ENCODE measurements at places on chromosomes 13 and 19. TPM values are rescaled to one million over a fixed set of nuclear protein-coding genes. Genes with fewer than 3 reads are reported as not detected.

GRCh38 chr19:20453425-20453935, 112.1 kb downstream of the ZNF737 start:
- no peaks in the 10 kb centered on the region for H3K4me1 ChIP-seq
- no peak overlapping the region for H3K27ac ChIP-seq
- H3K27me3 ChIP-seq: no peaks in the 10 kb centered on the region
- H3K4me3 ChIP-seq: no peak overlapping the region
- no peaks in the 10 kb centered on the region for H3K36me3 ChIP-seq

GRCh38 chr19:45791744-45792469, 738 bp downstream of the DMWD start:
- no peaks in the 10 kb centered on the region for H3K27me3 ChIP-seq
- H3K27ac ChIP-seq: peak overlapping the region; percentile 35
- H3K4me1 ChIP-seq: peaks cover 20% of the 10 kb centered on the region

DNA sequence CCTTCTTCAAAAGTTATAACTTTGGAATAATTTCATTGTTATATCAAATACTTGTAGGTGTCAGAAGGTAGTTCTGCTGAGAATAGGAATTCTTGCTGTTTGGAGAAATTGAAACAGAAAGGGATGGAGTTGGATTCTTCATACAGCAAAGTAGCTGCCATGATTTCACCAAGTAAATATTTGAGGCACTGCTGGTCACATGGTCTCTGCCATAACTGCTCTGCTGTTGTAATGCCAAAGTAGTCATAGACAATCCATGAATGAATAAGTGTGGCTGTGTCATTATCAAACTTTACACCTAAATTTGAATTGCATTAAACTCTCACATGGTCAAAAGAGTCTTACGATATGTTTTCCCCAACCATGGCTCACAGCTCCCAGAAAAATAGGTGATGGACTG, 308.6 kb downstream of the GPC6 start:
- H3K36me3 ChIP-seq: no peaks in the 10 kb centered on the region
- H3K4me3 ChIP-seq: no peak overlapping the region
- H3K4me1 ChIP-seq: peaks cover 9% of the 10 kb centered on the region
- peak; percentile 9 for DNase-seq
- H3K27me3 ChIP-seq: no peaks in the 10 kb centered on the region

DNA sequence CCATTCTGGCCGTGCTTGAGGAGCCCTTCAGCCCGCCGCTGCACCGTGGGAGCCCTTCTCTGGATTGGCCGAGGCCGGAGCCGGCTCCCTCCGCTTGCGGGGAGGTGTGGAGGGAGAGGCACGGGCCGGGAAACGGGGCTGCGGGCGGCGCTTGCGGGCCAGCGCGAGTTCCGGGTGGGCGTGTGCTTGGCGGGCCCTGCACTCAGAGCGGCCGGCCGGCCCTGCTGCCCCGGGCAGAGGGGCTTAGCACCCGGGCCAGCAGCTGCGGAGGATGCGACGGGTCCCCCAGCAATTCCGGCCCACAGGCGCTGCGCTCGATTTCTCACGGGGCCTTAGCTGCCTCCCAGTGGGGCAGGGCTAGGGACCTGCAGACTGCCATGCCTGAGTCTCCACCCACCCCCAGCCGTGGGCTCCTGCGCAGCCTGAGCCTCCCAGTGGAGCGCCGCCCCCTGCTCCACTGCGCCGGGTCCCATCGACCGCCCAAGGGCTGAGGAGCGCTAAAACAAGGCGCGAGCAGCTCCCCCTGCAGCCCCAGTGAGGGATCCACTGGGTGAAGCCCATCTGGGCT, 76.5 kb downstream of the PCDH20 start:
- H3K27ac ChIP-seq: no peak overlapping the region
- no peak for DNase-seq
- no peaks in the 10 kb centered on the region for H3K27me3 ChIP-seq
- H3K36me3 ChIP-seq: no peaks in the 10 kb centered on the region
- no peak overlapping the region for H3K4me3 ChIP-seq

ZFP14 gene
- total RNA-seq: 5.0 TPM

- no peak overlapping the region for H3K27ac ChIP-seq
- no peaks in the 10 kb centered on the region for H3K36me3 ChIP-seq
- peaks cover 41% of the 10 kb centered on the region for H3K4me1 ChIP-seq
- no peak for DNase-seq
Observed at GRCh38 chr19:12838886-12839756, 806 bp downstream of the MAST1 start.

SSBP4 gene
- total RNA-seq: 39.5 TPM

DNA sequence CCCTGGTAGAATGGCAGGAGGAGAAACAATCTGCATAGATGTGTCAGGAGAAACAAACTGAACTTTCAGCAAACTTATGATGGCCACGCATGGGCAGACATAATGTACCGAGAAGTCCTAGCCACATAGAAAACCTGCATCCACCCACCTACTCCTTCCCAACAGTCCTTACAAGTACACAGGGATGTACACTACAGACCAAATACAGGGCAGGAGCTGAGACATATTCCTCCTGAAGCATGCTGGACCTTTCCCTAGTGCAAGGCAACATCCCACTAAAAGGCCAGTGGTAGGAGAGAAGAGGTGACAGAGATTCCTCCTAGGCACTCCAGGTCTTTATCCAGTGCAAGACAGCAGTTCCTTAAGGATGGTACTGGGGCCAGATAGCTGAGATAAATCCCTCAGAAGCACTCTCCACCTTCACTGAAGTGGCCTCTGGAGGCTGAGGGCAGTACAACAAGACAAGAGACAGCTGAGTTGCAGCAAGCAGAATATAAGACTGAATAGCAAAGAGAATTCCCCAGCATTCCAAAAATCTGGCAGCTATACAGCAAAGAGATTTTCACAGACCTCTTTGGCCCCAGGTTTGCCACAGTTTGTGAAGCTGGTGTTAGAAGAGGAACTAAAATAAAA, 18.3 kb downstream of the VWA8 start:
- no peaks in the 10 kb centered on the region for H3K27me3 ChIP-seq
- DNase-seq: no peak
- H3K4me3 ChIP-seq: no peak overlapping the region
- H3K36me3 ChIP-seq: no peaks in the 10 kb centered on the region
- no peak overlapping the region for H3K27ac ChIP-seq
- H3K4me1 ChIP-seq: peaks cover 20% of the 10 kb centered on the region

DNA sequence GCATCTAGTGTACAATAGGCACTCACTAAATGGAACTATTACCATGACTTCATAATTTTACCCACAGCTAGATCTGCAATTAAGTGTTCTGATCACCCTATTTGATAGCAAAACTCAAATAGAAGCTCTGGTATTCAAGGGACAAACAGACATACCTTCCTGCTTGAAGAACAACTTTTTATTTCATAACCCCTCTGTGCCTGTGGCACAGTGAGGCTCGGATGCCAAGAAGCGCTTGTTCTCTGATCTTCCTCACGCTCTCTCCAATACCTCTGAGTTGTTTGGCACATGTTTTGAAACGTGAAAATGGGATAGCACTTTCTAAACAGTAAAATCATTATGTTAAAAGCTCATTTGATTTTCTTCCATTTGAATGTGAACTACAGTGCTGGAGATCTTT, 232.0 kb downstream of the KLF5 start:
- DNase-seq: no peak
- H3K4me3 ChIP-seq: no peak overlapping the region

GRCh38 chr13:77359171-77359570, 32.3 kb upstream of the MYCBP2 start:
- no peaks in the 10 kb centered on the region for H3K36me3 ChIP-seq
- no peak overlapping the region for H3K4me3 ChIP-seq
- H3K4me1 ChIP-seq: no peaks in the 10 kb centered on the region
- no peaks in the 10 kb centered on the region for H3K27me3 ChIP-seq

PROZ gene
- 2.1 TPM for total RNA-seq

GRCh38 chr13:99004978-99005377, 27.1 kb upstream of the DOCK9 start:
- H3K36me3 ChIP-seq: no peaks in the 10 kb centered on the region
- H3K27me3 ChIP-seq: no peaks in the 10 kb centered on the region
- H3K27ac ChIP-seq: no peak overlapping the region
- no peaks in the 10 kb centered on the region for H3K4me1 ChIP-seq
- DNase-seq: no peak

- peaks cover 5% of the 10 kb centered on the region for H3K36me3 ChIP-seq
- H3K4me1 ChIP-seq: peaks cover 78% of the 10 kb centered on the region
- H3K4me3 ChIP-seq: peak overlapping the region; percentile 39
- DNase-seq: peak; percentile 39
Observed at GRCh38 chr13:98571955-98572662, 4.8 kb downstream of the STK24 start.

- no peak for DNase-seq
- no peak overlapping the region for H3K4me3 ChIP-seq
- H3K27ac ChIP-seq: no peak overlapping the region
Observed at GRCh38 chr13:81986308-81986707, 1645.4 kb upstream of the SPRY2 start.

PEAK3 gene
- total RNA-seq: not detected

DNA sequence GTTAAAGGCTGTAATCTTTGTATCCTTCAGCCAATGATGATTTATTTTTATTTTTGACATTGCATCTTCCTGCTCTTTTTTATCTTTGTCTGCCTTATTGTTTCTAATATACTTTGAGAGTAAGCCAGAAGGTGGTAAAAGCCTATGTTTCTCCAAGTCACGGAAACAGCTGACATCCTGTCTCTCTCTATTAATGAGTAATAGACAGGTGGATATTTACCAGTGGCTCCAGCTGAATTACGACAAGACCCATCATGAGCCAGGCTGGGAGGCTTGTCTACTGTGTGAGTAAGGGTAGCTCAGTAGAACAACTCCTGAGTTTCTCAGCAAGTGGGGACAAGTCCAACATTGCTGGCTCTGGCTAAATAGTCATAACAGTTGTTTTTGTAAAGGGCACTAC, 166.6 kb downstream of the NDFIP2 start:
- no peaks in the 10 kb centered on the region for H3K27me3 ChIP-seq
- DNase-seq: no peak
- no peak overlapping the region for H3K27ac ChIP-seq
- H3K4me1 ChIP-seq: peaks cover 5% of the 10 kb centered on the region
- no peak overlapping the region for H3K4me3 ChIP-seq

GRCh38 chr19:45753548-45753947, 15.5 kb downstream of the SIX5 start:
- no peak overlapping the region for H3K27ac ChIP-seq
- H3K36me3 ChIP-seq: no peaks in the 10 kb centered on the region
- H3K27me3 ChIP-seq: no peaks in the 10 kb centered on the region
- peaks cover 20% of the 10 kb centered on the region for H3K4me1 ChIP-seq
- DNase-seq: no peak

GRCh38 chr13:40984668-40985366, 34.3 kb downstream of the ELF1 start:
- peaks cover 3% of the 10 kb centered on the region for H3K36me3 ChIP-seq
- H3K27ac ChIP-seq: peak overlapping the region; percentile 32
